ENCODE measurements at places on chromosomes 6 and 20.

- no peak for DNase-seq
Measured at GRCh38 chr6:116444092-116444491, 17.1 kb upstream of the CALHM6 start.

DNA sequence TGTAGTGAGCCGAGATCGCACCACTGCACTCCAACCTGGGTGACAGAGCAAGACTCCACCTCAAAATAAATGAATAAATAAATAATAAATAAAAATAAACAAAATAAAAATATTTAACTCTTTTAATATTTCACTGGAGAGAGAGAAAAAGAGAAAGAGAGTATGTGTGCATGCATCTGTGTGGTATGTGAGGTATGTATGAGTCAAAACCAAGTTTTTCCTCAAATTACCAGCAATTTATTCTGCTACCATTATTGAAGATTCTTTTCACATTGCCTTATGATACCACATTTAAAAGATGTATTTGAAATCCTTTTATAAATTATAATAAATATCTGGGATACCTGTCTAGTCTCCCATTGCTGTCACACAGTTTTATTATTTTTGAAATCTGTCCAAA lies 122.1 kb downstream of the CD164 start:
- DNase-seq: no peak

- DNase-seq: no peak
Measured at GRCh38 chr6:91860541-91861335, 1273.9 kb upstream of the MAP3K7 start.

- no peak for DNase-seq
Measured at GRCh38 chr6:113385020-113385431, 472.1 kb upstream of the MARCKS start.

GRCh38 chr6:84350397-84350796 lies 123.0 kb upstream of the CEP162 start:
- DNase-seq: no peak

GRCh38 chr6:48084201-48084600 lies 26.8 kb downstream of the PTCHD4 start:
- DNase-seq: no peak

GRCh38 chr6:160177220-160177619 lies 55.6 kb downstream of the SLC22A1 start:
- DNase-seq: no peak

DNA sequence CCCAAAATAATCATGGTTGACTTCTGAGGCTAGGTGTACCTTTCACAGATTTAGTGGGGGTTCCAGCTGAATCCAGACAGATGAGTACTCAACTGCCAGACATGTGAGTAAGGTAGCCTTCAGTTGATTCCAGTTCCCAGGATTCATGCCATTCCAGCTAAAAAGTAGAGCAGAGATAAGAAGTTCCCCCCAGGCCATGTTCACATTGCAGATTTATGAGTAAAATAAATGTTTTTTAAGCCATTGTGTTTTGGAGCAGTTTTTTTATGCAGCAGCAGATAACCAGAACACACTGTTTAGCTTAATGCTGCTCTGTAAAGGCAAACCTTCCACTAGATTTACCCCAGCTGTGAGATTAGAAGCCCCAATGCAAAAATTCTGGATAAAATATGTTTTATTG lies 245.0 kb downstream of the RFPL4B start:
- no peak for DNase-seq

DNA sequence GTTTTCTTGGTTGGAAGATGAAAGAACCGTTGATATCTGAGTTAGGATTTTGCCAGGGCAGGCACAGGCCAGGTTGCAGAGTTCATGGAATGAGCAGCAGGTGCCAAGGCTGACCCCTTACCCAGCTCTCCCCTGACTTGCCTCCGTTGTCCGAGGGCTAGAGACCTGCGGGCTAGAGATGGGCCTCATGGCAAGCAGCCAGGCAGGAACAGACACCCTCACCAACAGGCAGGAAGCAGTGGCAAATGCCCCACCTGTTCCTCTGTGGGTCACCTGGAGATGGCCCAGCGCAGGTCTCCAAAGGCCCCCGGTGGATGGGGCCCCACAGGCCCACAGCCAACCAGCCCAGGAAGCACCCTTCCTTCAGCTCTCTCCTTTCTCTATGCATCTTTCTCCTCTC lies 186.7 kb upstream of the PMEPA1 start:
- no peak for DNase-seq
